ENCODE measurements at places on chromosomes 5 and 9.

DNA sequence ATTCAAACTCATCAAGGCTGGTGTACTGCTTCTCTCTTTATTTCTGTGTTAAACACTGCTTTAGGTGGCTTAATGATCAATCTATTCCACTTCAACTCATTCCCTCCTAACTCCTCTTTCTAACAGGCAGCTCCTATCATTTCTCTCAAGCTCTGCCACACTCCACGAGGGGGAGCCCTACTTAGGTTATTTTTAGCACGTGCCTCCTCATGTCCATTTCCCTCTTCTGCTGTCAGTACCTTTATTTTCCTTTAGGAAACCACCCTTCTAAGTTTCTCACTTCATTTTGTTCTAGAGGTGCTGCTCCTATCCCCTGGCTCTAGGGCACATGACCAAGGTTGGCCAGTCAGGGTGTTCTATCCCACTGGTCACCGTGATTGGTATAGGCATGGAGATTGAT is 6.7 kb upstream of the BRINP1 start:
- DNase-seq = no peak

DNA sequence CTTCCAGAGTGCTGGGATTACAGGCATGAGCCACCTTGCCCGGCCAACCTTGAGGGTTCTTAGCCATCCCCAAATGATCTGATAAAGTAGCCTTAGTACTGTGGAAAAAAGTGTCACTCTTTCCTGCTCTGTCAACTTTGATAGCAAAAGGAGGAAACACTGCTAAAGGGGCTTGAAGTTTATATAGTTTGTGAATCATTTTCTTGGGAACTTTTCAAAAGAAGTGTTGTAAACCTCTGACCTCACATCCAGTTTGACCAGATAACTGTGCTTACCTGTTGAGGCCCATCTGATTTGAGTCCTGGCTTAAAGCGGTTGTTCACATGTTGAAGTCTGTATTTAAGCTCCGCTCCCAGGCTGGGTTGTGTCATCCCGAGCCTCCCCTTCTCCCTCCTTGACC is 303.3 kb downstream of the DOCK8 start:
- no peak for DNase-seq

DNA sequence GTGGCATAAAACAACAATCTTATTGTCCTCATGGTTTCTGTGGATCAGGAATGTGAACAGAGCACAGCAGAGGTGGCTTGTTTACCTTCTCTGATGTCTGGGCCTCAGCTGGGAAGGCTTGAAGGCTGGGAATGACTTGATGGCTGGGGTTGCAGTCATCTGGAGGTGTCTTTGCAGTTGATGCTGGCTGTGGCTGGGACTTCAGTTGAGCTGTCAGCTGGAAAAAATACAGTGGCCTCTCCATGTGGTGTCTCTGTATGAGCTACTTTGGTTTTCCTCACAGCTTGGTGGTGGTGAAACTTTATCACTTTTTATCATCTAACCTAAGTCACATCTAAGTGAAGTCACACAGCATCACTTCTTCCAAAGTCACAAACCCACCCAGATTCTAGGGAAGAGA is 24.7 kb upstream of the STX17 start:
- no peak for DNase-seq

GRCh38 chr5:10726913-10727517 is 34.0 kb downstream of the DAP start:
- no peak for DNase-seq

DNA sequence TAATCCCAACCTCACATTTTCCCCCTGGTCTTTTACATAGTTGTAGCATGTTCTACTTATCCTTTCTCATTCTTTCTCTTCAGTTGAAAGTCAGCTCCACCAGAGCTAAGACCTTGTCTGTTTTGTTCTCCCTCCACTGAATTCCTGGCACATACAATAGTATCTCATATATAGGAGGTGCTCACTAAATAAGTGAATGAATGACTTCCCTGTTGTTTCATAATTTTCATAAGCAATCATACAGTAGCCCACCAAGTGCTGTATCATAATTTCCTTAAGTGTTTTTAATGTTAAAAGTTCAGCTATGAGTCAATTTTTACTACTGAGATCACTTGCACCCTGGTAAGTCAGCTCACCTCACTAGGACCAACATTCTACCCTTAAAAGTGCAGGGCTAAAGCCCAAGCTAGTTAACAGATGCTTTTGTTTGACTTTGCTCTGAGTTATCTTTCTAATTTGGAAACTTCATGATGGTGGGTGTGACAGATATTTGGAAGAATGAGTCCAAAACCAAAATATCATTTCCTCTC is 27.6 kb downstream of the TMEM245 start:
- no peak for DNase-seq

- DNase-seq = no peak
Measured at GRCh38 chr5:58458743-58459145, 1.1 kb downstream of the PLK2 start.

- no peak for DNase-seq
Measured at GRCh38 chr5:160485364-160485969, 63.8 kb downstream of the PTTG1 start.

- DNase-seq = no peak
Measured at GRCh38 chr5:130126746-130127145, 222.5 kb downstream of the CHSY3 start.

DNA sequence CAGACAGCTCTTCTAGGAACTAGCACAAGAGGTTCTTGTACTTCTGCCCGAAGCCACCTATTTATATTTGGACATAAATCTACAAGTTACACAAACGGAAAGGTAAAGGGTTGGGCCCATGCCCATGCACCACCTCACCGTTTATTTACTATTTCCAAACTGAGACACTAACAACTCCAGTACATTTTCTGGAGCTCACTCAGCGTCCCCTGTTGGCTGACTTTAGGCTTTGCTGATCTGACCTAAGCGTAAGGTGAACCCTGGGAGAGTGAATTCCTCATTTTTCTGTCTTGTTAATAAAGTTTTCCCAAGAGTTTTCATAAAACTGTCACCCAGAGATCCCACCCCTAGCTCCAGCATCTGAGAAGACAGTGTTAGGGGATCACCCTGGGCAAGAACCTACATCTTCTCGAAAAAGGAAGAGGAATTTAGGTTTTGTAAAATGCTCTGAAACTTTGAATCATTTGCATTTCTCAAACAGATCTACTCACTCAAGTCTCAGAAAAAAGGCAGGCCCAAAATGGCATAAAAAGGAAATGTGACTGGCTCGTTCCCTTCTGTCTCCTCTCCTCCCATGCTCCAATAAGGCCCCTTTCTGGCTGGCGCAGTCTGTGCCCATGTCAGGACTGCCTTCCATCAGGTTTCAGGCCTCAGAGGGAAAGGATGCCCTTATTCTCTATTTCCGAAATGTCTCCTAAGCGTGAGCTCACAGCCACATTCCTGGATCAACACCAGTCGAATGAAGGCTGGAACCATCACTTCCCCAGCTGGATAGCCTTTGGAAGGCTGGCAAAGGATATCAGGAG is 201.3 kb downstream of the FANCC start:
- DNase-seq = no peak

GRCh38 chr9:28758341-28758740 is 1185.1 kb upstream of the C9orf72 start:
- no peak for DNase-seq

DNA sequence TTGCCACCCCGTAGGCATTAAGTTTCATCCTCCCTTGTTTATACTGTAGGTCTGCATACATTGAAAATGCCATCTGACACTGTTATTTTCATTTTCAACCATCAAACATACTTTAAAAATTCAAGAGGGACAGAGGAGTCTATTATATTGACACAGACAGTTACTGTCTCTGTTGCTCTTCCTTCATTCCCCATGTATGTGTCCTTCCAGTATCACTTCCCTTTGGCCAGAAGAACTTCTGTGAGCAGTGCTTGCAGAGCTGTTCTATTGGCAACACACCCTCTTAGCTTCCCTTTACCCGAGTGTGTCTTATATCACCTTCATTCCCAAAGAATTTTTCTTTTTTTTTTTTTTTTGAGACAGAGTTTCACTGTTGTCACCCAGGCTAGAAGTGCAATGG is 42.8 kb downstream of the RASGEF1C start:
- DNase-seq = no peak

GRCh38 chr5:110769000-110769681 is 30.3 kb downstream of the SLC25A46 start:
- no peak for DNase-seq

DNA sequence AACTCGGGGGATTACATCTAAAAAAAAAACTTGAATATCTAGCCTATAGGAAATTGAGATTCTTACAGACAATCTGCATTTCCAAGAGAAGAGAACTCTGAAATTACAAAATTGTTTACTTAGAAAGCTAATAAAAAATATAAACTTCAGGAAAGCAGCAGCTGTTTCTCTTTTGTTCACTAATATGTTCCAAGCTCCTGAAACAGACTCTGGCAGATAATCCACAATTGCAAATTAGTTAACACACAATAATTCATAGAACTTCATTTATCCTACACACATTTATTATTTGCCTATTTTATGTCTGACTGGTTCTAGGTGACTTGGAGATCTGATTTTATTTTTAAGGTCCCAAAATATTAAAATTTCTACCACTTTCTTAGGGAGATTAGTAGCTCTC is 83.8 kb downstream of the TMEM167A start:
- DNase-seq = no peak

DNA sequence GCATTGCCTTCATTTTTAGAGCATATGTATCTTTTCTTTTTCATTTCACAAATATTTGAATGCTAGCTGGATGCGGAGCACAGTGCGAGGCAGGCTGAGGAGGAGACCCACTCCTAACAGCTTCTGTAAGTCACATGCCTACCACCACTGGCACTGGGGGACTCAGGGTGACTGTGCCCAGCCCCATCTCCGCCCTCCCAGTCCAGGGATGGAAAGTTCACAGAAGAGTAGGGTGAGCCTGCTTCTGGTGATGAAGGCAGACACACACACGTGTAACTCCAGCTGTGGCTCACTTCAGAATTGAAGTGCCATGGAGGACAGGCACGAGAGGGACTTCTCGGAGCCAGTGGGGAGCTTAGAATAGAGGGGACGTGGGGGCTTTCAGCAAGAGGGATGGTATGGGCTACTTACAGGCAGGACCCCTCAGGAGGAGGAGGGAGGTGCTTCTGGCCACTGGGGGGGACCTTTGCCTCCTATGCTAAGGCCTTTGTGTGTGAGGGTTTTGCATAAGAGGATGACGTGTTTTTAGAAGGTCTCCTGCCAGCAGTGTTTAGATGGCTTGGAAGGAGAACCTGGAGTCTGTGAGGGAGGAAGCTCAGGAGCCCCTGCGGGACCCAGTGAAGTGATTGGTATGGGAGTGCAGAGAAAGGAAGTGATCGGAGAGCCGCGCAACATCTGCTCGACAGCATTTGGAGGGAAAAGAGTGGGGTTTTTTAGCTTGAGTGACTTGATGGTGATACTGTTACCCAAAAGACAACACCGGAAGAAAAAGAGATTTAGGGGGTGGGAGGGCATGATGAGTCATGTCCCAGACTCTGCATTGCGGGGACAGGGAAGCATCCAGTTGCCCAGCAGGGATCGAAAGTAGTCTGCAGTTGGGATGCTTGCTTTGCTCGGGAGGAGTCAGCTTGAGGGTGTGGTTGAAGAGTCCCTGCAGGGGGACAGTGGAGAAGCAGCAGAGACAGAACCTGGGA is 163.5 kb upstream of the OTULINL start:
- no peak for DNase-seq

GRCh38 chr5:139984816-139985215 is 58.3 kb downstream of the NRG2 start:
- no peak for DNase-seq

- no peak for DNase-seq
Measured at GRCh38 chr5:130528474-130528873, 624.2 kb downstream of the CHSY3 start.

DNA sequence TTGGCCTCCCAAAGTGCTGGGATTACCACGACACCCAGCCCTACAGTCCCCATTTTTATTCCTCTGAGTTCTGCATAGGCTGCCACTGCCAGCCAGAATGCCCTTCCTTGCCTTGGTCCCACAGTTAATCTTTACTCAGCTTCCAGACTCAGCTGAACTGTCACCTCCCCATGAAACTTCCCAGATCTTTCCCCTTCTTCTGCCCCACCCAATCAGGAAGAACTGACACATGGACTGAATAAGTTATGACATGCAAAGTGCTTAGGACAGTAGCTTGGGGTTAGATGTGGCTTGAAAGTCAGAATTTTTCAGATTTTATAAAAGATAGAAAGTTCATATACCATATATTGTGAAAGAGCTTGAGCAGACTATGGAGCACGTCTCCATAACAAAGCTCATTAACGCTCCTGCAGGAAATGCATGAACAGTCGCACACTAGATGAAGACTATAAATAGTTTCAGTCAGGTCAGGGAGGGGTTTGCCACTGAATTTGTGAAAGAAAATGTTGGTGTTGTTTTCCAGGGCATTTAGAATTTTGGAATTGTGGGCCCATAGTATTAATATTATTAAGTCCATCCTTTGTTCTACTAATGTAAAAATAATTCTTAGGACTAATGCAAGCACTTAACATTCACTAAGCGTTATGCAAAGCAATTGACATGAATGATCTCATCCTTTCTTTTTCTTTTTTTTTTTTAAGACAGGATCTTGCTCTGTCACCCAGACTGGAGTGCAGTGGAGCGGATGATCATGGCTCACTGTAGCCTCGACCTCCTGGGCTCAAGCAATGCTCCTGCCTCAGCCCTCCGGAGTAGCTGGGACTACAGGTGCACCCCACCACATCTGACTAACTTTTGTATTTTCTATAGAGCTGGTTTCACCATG is 36.1 kb upstream of the DENND1A start:
- no peak for DNase-seq

DNA sequence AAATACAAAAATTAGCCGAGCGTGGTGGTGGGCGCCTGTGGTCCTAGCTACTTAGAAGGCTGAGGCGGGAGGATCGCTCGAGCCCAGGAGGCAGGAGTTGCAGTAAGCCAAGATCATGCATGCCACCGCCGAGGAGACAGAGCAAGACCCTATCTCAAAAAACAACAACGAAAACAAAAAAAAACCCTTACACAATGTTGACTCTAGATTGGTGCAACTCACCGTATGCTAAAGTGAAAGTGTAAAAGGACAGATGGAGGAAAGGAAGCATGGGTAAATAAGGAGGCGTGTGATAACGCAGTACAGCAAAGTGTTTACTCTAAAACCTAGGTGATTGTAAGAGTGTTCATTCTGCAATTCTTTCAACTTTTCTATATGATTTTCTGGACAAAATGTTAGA is 15.9 kb upstream of the RUFY1 start:
- DNase-seq = no peak

All from HFF-Myc (cell line).